ENCODE measurements at places on chromosomes 3 and 15.
A peak's percentile ranks its signal among the peaks of the same experiment; 100 is the strongest.

GRCh38 chr15:63551400-63551799 lies 45.8 kb upstream of the FBXL22 start:
- no peak for DNase-seq

DNA sequence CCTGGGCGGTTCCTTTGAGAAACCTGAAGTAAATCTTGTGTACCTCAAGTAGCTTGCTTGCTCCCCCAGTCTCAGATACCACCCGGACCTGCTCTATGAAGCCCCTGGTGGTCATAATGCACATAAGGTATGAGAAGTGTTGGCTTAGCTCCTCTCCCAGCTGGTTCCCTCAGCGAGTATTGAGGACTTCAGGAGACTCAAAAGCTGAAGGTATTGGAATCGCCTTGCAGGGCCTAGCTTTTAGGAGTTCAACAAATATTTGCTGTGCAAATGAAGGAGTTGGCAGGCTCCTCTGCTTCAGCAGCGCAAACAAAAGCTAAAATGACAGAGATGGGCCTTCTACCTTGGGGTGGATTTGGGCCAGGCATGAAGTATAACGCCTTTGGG lies 1.7 kb downstream of the CMTM8 start:
- DNase-seq: peak; percentile 24

DNA sequence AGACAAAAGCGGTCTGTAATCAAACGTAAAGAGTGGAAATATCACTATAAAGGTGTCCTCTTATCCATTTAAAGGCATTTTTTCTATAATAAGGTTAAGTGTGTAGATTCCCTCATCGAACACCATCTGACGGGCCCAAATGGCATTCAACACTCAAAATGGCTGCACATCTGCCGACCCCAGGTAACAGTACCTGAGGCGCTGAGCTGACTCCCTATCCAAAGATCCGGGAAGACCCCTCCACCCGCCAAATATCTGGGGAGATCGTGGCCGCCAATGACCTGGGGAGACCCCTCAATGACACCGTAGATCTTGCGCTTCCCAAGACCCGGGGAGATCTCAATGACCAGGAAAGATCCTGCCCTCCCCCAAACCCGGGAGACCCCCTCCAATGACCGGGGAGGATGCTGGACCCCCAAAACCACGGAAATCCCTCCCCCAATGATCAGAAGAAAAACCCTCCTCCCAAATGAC lies 476 bp downstream of the IP6K2 start:
- DNase-seq: no peak

DNA sequence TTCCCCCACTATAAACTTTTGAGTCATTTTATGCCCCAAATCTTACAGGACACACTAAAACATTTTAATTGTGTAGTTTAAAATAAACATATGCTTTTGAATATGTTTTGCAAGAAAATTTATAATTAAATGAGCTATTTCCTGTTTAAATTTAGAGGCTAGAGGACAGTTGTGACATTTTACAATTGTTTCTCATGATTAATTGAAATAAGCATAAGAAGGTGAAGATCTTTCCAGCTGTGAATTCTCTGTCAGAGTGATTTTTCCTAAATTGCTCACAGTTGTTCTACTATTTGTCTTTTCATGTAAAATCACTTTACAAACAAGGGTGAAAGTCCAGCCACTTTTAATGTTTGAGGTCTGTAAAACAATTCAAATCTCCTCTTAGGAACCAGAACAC lies 892.3 kb downstream of the CADM2 start:
- no peak for DNase-seq

GRCh38 chr3:133209871-133210550 lies 171.8 kb downstream of the TMEM108 start:
- no peak for DNase-seq

- DNase-seq: no peak
These were observed 20.6 kb downstream of the SMAD3 start for GRCh38 chr15:67085818-67086636.

- DNase-seq: no peak
These were observed 742 bp downstream of the PLA2G4F start for GRCh38 chr15:42155546-42156242.

- DNase-seq: no peak
These were observed 331.5 kb downstream of the ARPP21 start for GRCh38 chr3:35970793-35971192.

- DNase-seq: no peak
These were observed 41.7 kb upstream of the IREB2 start for GRCh38 chr15:78396186-78396814.

GRCh38 chr3:146974001-146974400 lies 368.9 kb upstream of the PLSCR5 start:
- no peak for DNase-seq

DNA sequence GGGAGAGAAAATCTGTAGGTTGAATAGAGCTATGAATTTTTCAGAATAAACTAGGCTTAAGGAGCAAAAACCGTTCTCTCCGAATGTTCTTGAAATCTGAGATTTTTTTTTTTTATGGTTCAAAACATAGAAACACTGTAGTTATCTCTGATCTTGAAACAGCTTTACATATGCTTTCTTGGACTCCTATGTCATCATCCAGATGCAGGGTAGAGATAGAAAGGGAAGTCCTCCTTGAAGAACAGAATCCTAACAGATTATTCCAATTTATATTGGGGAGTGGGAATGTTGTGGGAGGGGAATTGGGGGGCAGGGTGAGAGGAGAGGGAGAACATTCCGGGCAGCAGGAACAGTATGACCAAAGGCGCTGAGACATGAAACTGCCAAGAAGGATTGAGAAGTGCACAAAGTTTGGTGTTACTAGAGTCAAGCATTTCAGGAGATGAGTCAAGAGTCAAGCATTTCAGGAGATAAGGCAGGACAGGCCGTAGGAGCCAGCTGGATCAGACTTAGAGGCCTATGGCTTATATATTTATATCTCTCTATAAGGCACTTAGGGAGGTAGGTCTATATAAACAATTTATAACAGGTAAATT lies 21.9 kb upstream of the ST3GAL6 start:
- DNase-seq: no peak

DNA sequence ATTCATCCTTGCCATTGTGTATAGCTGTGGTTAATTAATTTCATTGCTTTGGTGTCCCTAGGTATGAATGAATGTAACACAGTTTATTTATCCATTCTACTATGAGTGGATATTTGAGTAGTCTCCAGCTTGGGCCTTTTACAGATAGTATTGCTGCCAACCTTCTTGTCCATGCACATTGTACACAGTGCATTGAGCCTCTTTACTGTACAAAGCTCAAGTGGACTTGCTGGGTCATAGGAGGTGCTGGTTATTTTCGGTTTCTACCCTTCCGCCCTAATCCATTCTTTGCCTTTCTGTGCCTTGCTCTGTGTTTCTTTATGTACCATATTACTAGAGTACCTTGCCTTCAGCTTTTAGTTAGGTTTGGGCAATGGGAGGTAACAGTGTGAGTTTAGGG lies 60.7 kb downstream of the DUT start:
- DNase-seq: no peak

- no peak for DNase-seq
These were observed 26.5 kb downstream of the RFTN1 start for GRCh38 chr3:16486951-16487480.

- no peak for DNase-seq
These were observed 1.0 kb upstream of the CEP70 start for GRCh38 chr3:138594935-138595610.

DNA sequence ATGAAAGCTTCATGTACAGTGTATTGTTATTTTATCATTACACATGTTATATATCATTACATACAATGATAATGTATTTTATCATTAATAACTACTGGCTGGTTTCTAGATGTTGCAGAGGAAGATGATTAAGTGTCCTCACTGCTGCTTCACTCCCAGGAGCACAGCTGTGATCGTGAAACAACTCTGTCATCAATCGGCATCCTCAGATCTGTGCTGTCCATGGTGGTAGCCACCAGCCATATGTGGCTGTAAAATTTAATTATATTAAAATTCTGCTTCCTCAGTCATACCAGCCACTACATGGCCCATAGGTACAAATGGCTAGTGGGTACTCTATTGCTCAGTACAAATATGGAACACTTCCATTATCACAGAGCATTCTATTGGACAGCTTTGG lies 379.4 kb upstream of the CFAP20DC start:
- no peak for DNase-seq

DNA sequence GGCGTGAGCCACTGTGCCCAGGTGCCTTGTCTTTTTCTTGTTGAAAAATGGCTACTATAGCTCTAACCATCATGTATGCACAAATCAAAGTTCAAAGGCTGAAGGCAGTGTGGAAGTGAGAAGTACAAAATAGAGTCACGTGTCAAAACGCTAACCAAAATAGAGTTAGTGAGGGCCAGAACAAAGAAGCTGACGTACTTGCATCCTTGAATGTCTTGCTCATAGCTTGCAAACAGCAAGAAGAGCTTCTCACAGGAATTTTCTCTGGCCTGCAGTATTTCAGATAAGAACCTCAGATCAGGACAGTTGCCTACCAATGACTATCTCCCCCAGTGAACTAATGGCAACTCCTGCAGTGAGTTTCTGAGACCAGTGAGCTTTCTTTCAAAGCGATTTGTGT lies 713.5 kb downstream of the GRM7 start:
- no peak for DNase-seq

DNA sequence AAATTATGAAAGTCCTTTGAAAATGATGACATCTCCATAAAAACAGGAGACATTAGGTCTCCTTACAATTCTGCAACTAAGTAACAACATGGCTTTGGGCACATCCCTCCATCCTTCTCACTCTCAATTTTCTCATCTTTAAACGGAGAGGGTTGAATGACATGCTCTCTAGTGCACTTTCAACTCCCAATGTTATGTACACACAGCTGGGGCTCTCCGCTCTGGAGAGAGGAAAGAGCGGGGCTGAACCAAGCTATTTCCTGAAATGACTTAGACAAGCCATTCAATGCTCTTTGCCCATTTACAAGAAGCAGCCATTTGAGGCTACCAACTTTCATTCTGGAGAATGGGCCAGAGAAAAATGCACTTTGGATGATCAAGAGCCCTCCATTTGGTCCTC lies 144.2 kb upstream of the BNIP2 start:
- DNase-seq: no peak

DNA sequence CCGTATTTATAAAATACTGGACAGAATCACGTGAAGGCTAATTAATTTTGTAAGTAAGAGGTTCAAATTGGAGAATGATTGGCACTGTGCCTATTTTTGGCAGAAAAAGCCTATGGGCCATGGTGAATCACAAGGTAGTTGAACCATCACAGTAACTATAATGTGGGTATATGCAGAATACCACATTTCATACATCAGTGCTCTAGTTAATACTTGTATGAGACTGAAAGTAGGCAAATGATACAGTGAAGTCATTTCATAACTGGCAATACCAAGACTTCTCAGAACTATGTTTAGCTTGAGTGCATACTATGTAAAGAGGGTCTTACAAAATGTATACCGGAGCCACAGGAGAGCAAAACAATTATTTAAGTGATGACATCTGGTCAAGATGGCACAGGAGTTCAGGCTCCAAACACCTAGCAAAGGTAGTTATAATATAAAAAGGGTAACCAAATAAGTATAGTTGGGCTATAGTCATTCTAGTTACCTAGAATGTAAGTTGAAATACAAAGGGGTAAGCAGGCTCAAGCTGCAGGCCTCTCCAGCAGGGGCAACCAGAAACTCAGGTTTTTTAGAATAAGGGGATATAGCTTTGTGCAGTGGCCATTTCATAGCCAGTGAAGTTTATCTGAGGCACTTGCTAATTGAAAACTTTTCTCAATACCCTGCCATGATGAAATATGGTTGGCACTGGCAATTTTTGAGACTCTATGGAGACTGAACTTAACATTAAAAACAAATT lies 19.1 kb downstream of the GPR160 start:
- DNase-seq: no peak

DNA sequence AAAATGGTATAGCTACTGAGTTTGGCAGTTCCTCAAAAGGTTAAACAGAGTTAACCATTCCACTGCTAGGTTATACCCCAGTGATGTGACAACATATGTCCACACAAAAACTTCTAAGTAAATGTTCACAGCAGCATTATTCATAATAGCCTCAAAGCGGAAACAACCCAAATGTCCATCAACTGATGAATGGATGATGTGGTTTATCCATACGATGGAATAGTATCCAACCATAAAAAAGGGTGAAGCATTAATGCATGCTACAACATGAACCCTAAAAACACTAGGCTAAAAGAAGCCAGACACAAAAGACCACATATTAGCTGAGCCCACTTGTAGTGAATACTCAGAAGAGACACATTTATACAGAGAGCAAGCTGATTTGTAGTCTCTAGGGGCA lies 9.0 kb downstream of the XXYLT1 start:
- no peak for DNase-seq

DNA sequence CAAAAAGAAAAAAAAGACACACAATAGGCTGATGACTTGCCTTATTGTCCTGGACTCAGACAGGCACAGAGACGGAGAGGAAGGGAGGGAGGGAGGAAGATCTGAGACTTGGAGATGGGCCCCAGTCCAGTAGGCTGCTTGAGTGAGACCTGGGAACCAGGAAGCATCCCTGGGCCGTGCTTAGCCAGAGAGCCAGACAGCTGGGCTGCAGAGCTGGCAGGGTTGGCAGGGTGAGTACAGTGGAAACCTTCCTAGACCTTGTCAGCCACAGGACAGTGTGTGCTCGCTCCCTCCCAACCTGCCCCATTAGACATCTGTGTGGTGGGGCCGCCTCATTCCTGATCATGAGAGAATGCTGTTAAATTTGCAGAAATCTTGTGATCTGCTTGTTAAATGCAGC lies 107.9 kb upstream of the ALDH1A3 start:
- no peak for DNase-seq

DNA sequence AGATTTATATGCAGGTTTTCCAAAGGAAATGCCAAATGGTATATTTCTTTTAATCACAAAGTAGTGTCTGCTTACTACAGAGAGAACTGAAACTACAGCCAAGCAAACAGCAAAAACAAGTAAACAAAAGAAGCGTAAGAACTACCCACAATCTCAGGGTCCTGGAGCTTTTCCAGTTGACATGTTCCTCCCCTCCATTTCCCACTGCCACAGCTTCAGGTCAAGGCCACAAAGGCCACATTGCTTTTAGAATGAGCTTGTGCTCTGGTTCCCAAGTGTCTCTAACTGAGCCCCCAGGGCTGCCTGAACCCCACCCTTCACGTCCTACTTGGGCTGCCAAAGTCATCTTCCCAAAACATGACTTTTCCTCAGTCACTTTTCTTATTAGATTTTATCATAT lies 24.1 kb downstream of the CTDSPL start:
- DNase-seq: no peak

DNA sequence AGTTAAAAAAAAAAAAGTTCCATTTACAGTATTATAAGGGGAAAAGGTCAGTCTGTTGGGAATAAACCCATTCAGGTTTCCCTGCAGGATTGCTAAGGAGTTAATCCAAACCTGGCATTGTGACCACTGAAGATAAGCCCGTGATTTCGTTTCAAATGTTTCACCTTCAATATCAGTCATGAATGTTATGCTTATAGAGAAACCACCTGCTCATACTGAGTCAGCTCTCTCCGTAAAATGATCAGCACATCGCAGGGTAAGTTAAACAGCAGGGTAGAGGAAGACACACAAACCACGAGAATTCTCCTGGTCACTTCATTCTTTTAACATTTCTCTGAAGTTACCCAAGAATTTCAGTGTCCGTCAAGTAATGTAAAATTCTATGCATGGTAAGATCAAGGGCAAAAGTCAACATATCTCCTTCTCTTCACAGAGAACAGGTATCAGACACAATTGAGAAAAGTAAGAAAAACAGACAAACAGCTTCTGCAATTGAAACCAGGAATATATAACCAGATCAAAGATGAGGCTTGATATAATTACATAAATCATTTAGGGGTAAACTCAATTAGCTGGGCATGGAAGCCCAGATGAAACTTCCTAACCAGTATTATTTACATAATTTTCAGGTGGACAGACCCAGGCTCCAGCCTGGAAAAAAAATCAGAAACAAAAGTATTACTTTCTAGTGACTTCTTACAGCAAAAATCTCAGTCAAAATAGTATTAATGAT lies 67.6 kb upstream of the ARHGEF3 start:
- no peak for DNase-seq

Measured in stimulated activated CD4-positive, alpha-beta T cell treated with anti-CD3 and anti-CD28 coated beads, Interleukin-4, amount 100 ng/mL, for 48 hours (primary cell).